ENCODE measurements at places on chromosomes 7 and 10. TPM values are rescaled to one million over a fixed set of nuclear protein-coding genes. Genes with fewer than 3 reads are reported as not detected.

Gene TEX36
- total RNA-seq, result not detected

Gene TSPAN33
- total RNA-seq, result 20.8 TPM

Gene CREB5
- total RNA-seq, result 30.5 TPM

Gene STAM
- 23.7 TPM for total RNA-seq

Gene RSPH10B2
- not detected for total RNA-seq

Gene AMPH
- total RNA-seq, result 10.7 TPM

Gene CPN1
- total RNA-seq, result not detected

Gene GRM3
- not detected for total RNA-seq

Gene CLDN4
- 24.3 TPM for total RNA-seq

Gene ANKRD2
- total RNA-seq, result 29.7 TPM

Gene P4HA1
- total RNA-seq, result 71.6 TPM

Gene ZNF722
- not detected for total RNA-seq

Gene TFR2
- total RNA-seq, result 1.3 TPM

Gene CPA2
- not detected for total RNA-seq

Gene ZNF365
- 0.41 TPM for total RNA-seq

Gene OPN4
- total RNA-seq, result not detected

Gene SLC26A3
- not detected for total RNA-seq

Gene SLC26A5
- 0.21 TPM for total RNA-seq

Gene PRKG1
- total RNA-seq, result 96.8 TPM

Gene TBC1D12
- total RNA-seq, result 18.4 TPM

Gene RNF32
- total RNA-seq, result 0.92 TPM

Gene DMBT1
- total RNA-seq, result 272 TPM
